Placental pericyte (primary cell): ENCODE measurements at places on chromosomes 13 and 19. TPM values are rescaled to one million over a fixed set of nuclear protein-coding genes. Genes with fewer than 3 reads are reported as not detected.

Gene STXBP2
- total RNA-seq, result 15.7 and 60.4 TPM in 2 replicates

Gene PSPC1
- total RNA-seq, result 55.4 and 66.1 TPM in 2 replicates

Gene SIGLEC12
- not detected in 2 replicates for total RNA-seq

Gene GJB2
- 1.3 and 2.4 TPM in 2 replicates for total RNA-seq

Gene ZNF225
- 4.0 and 4.6 TPM in 2 replicates for total RNA-seq

Gene ZNF98
- not detected in 2 replicates for total RNA-seq

Gene FOXA3
- total RNA-seq, result not detected in 2 replicates

Gene EHD2
- 112 and 162 TPM in 2 replicates for total RNA-seq

Gene CATSPERD
- not detected in 2 replicates for total RNA-seq

Gene GIPR
- total RNA-seq, result not detected in 2 replicates

Gene LRP3
- 19.5 and 26.9 TPM in 2 replicates for total RNA-seq

Gene ZNF546
- 4.2 and 4.3 TPM in 2 replicates for total RNA-seq

Gene IER2
- 45.7 and 87.5 TPM in 2 replicates for total RNA-seq

Gene ARHGAP35
- 46.8 and 49.0 TPM in 2 replicates for total RNA-seq

Gene PSG4
- total RNA-seq, result 0.29 and 2.8 TPM in 2 replicates

Gene ZNF136
- 4.4 and 8.0 TPM in 2 replicates for total RNA-seq

Gene RASAL3
- not detected in 2 replicates for total RNA-seq

Gene KLHL1
- not detected in 2 replicates for total RNA-seq

Gene COMP
- total RNA-seq, result not detected in 2 replicates

Gene GPR18
- total RNA-seq, result not detected in 2 replicates

Gene RGS9BP
- total RNA-seq, result 0.29 and 0.88 TPM in 2 replicates

Gene MCF2L
- 0.44 TPM in 1 of 2 replicates, not detected in the other for total RNA-seq

Gene MYO9B
- 137 and 192 TPM in 2 replicates for total RNA-seq

Gene SPPL2B
- 39.9 and 40.9 TPM in 2 replicates for total RNA-seq

Gene IFNL4
- not detected in 2 replicates for total RNA-seq

Gene ZNF180
- 7.4 and 8.7 TPM in 2 replicates for total RNA-seq

Gene PLVAP
- not detected in 2 replicates for total RNA-seq

Gene DAND5
- 0.14 TPM in 1 of 2 replicates, not detected in the other for total RNA-seq

Gene PABPC3
- total RNA-seq, result under 0.01 TPM in 1 of 2 replicates, not detected in the other

Gene FCHO1
- total RNA-seq, result 0.72 and 1.3 TPM in 2 replicates

Gene KLF2
- total RNA-seq, result 11.2 and 13.1 TPM in 2 replicates

Gene TPTE2
- total RNA-seq, result 0.22 TPM in 1 of 2 replicates, not detected in the other

Gene FNDC3A
- total RNA-seq, result 67.6 and 92.9 TPM in 2 replicates

Gene ATP4A
- not detected in 2 replicates for total RNA-seq

Gene FAM98C
- total RNA-seq, result 9.7 and 11.2 TPM in 2 replicates

Gene NCAN
- total RNA-seq, result under 0.01 TPM in 1 of 2 replicates, not detected in the other

Gene CGB2
- not detected in 2 replicates for total RNA-seq
